HS-27A (cell line): ENCODE measurements at places on chromosomes 2 and 18.

DNA sequence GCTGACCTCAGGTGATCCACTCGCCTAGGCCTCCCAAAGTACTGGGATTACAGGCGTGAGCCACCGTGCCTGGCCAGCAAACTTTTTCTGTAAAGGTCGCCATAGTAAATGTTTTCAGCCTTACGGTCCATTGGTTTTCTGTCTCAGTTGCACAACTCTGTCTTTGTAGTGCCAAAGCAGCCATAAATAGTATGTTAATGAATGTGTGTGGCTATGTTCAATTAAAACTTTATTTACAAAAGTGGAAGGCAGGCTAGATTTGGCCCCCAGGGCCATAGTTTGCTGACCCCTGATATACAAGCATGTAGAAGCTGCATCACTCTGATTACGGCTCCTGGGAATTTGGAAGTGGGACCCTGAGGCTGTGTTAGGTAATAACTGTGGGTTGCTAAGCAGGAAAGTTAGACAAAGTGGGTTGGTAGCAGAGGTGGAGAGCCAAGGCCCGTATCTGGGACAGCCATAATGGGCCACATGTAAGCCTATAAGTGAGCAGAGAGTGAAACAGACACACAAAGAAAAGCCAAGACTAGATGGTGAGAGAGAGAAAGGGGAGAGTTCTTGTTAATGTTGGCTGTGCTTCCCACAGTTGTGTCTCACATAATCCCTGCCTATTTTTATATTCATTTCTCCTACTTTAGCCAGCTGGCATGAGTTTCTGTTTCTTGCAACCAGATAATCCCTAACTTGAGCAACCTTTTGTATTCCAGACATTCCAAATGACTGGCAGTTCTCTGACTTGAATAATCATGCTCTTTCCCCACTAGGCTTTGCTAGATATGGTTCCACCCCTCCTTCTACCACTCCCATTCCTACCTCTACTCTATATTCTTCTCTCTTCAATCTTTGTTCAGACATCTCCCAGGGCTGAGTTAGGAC lies 223.3 kb upstream of the STON1 start:
- DNase-seq, result no peak

GRCh38 chr2:127623388-127624319 lies 22.3 kb upstream of the GPR17 start:
- DNase-seq, result peak; percentile 51

- DNase-seq, result no peak
Observed at GRCh38 chr2:162564140-162564539, 220.2 kb downstream of the GCA start.

GRCh38 chr2:111121028-111121827 lies 514 bp downstream of the BCL2L11 start:
- DNase-seq, result peak; percentile 69

- no peak for DNase-seq
Observed at GRCh38 chr18:75879196-75879595, 451.7 kb upstream of the SMIM21 start.

DNA sequence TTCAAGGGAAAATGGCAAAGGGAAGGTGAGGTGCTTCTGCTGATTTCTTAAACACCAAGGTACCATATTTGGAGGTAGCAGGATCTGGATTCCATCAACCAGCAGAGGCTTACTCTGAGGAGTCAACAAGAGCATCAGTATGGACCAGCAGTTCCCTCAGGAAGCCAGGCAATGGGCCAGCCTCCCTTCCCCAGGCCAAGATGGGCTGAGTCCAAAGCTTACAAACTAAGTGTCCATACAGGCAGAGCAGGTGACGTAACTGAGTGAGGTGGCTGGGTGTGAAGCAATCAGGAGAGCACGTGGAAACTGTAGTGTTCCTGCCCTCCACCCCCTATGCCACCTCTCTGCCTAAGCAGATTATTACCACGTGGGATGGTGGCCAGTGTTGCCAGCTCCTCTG lies 134.2 kb upstream of the HNRNPA3 start:
- DNase-seq, result no peak

- DNase-seq, result no peak
Observed at GRCh38 chr2:69624611-69625010, 18.9 kb downstream of the AAK1 start.

- DNase-seq, result no peak
Observed at GRCh38 chr18:69483574-69483973, 82.9 kb downstream of the DOK6 start.

- DNase-seq, result peak; percentile 54
Observed at GRCh38 chr2:20378891-20379519, 28.4 kb upstream of the PUM2 start.

GRCh38 chr18:26941584-26941983 lies 76.1 kb upstream of the AQP4 start:
- no peak for DNase-seq

- DNase-seq, result peak; percentile 73
Observed at GRCh38 chr2:29463181-29463900, 348.1 kb downstream of the CLIP4 start.

DNA sequence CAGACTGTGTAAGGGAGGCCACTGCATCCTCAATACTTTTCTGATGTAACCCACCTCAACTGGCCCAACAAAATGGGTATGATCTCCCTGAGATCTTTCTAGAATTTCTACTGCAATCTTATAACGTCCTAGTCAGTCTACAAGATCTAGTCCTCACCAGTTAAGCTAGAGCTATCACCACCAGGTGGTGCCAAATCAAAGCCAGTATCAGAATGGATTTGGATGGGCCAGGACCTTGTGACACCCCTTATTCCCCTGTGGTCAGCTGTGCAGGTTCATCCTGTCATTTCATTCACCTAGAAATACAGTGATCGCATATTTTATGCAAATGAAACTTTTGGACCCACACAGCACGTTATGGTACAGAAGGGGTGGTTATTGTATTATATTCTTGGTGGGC lies 90.3 kb downstream of the OLA1 start:
- DNase-seq, result no peak
